ENCODE measurements at places on chromosomes 5 and 9.

GRCh38 chr5:14219800-14220512, 76.8 kb downstream of the TRIO start:
- no peak for DNase-seq

DNA sequence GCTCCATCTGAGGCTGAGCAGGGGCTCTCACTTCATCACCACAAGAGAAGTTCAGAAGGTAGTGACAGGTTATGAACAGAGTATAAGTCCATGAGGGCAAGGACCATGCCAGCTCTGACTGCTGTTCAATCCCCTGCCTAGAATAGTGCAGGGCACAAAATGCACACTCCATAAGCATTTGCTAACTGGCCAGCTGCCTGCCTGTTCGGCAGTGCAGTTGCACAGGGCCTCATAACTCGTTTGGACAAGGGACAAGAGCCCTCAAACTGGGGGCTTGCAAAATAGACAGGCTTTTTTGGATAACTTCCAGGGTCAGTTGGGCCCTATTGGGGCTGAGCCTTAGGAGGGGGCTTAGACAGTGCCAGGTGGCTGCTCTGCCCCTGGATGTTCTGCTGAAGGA, 21.1 kb downstream of the SPARC start:
- DNase-seq: no peak

DNA sequence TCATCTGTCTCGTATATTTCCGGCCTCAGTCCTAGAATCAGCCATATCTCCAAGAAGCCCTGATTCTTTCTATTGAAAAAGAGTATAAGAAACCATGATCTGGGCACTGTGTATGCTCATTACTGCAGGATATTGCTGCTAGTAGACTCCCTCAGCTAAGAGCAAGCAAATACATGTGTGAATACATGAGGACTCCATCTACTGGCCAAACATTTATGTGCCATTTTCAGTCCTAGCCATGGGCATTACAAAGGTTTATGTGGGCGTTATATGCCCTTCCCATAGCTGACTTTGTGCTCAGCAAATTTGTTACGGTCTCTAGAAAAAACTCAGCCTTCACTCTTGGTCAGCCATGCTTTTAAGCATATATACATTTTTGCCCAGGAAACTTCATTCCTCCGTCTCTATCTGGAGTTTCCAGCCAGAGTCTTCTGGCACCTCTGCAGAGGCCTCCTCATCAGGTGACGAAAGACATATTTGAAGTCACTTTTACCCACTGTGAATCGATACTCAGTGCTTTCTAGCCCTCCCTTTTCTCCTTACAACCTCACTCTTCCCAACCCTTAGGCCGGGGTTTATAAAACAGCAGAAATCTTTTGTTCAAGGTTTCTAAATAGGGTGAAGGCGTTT, 1495.6 kb upstream of the CDH6 start:
- DNase-seq: no peak

DNA sequence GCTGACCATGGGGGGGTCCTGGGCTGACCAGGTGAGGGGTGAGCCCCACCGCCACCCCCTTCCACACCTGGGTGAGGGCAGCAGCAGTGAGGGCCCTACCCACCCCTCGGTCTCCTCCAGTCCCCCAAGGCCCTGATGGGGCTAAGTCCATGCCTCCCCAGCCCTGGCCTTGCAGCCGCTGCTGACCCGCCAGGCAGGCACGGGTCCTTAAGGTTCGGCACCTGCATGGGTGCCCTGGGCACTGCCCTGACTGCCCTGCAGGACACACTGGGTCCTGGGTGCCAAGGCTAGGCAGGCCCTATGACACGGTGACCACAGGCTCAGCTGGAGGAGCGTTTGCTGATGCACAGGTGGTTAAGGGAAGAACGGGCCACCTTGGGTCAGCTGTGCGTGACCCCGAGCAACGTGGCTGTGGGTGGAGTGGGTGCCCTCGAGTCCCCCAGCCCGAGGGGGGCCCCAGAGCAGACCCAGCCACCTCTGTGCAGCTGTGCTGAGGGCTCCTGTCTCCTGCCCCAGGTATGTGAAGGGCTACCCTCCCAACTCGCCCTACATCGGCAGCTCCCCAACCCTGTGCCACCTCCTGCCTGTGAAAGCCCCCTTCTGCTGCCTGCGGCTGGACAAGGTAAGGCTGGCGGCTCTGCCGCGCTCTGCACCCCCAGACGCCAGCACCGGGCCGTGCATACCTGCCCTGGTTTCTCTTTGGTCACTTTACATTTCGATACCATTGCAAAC, 73.0 kb downstream of the KCNT1 start:
- no peak for DNase-seq

- DNase-seq: no peak
These were observed 30.7 kb upstream of the VCAN start for GRCh38 chr5:83440826-83441225.

DNA sequence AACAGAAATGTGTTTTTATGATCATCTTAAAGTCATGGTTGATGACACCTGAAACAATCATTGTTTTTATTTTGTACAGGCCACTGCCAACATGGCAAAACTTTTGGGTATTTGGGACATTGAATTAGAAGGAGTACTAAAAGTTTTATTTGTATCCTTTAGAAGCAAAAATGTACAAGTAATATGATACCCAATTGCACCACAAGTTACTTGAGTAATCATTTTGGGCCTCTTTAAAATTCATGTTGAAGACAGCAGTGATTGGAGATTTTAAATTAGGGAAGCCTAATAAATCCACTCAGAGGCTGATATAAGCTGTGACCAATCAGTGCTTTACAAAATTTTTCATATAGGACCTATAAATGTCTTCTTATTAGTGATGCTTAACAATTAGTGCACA, 212.9 kb downstream of the MARCHF11 start:
- DNase-seq: no peak

DNA sequence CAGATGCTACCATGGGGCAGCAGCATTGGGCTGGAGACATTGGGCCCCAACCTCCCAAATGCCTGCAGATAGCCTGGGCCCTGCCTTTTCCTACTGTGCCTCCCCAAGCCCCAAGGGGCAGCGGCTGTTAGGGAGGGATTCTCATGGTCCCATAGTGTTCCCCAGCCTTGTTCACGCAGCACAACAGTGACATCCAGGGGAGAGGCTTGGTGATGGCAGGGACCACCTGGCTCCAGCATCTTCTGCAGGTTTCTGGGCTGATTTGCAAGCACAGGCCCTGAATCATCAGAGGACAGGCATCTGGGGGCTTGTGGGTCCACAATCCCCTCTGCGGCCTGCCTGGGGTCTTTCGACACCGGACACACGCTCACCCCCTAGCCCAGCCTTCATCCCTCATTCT, 354.6 kb downstream of the SLIT3 start:
- DNase-seq: no peak

DNA sequence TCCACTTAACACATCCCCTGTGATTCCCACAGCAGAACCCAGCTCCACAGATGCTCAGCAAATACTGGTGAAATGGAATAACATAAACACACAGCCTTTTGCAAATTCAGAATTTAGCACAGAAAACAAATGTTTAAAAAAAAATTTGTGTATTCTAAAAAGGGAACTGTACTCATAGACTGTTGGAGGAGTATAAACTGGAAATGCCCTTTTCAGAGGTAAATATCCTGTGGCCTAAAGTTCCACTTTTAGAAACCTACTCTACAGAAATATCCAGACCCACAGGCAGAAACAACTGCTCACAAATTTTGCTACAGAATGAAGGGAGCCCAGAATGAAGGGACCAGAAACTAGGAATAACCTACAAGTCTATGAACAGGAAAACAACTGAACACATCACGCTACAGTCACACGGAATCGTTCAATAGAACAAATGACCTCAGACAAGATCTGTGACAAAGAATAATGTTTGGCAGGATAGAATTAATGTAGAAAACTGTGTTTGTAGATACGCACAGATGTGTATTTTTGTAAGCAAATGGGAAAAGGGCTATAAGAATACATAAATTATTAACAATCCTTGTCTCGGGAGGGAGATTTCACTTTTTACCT, 78.5 kb downstream of the SHB start:
- DNase-seq: no peak

DNA sequence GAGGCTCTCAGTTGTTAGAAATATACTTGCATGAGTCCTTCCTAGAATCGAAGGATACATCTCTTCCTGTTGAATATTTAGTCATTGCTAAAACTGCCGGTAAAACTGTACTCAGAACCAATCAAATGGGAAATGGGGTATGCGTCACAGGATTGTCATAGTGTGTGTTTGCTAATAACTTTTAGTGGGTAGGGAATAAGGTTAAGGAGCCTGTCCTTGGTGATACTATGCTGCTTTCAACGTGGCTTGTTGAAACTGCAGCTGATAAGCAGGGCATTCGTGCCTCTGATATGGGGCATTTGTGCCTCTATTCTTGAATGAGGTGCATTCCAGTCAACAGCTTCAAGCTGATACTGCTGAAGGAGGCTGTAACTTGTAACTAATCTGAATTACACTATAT, 26.6 kb downstream of the HABP4 start:
- DNase-seq: no peak

DNA sequence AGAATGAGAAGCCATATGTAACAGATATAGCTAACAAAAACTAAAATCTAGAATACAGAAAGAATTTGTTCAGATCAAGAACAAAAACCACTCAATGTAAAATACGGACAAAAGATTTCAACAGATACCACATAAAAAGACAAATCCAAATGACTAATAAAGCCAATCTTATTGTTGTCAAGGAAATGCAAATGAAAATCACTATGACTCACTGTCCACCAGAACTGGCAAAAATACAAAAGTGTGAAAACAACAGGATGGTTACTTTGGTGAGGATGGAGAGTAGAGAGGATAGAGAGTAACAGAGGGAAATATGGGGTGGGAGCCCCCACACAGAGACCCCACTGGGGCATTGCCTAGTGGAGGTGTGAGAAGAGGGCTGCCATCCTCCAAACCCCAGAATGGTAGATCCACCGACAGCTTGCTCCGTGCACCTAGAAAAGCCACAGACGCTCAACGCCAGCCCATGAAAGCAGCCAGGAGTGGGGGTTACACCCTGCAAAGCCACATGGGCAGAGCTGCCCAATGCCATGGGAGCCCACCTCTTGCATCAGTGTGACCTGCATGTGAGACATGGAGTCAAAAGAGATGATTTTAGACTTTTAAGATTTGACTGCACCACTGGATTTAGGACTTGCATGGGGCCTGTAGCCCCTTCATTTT, 15.2 kb upstream of the RHOBTB3 start:
- peak; percentile 37 for DNase-seq

- DNase-seq: no peak
These were observed 315.1 kb upstream of the CLINT1 start for GRCh38 chr5:158174026-158174425.

- no peak for DNase-seq
These were observed 55.0 kb upstream of the APC start for GRCh38 chr5:112682621-112683061.

DNA sequence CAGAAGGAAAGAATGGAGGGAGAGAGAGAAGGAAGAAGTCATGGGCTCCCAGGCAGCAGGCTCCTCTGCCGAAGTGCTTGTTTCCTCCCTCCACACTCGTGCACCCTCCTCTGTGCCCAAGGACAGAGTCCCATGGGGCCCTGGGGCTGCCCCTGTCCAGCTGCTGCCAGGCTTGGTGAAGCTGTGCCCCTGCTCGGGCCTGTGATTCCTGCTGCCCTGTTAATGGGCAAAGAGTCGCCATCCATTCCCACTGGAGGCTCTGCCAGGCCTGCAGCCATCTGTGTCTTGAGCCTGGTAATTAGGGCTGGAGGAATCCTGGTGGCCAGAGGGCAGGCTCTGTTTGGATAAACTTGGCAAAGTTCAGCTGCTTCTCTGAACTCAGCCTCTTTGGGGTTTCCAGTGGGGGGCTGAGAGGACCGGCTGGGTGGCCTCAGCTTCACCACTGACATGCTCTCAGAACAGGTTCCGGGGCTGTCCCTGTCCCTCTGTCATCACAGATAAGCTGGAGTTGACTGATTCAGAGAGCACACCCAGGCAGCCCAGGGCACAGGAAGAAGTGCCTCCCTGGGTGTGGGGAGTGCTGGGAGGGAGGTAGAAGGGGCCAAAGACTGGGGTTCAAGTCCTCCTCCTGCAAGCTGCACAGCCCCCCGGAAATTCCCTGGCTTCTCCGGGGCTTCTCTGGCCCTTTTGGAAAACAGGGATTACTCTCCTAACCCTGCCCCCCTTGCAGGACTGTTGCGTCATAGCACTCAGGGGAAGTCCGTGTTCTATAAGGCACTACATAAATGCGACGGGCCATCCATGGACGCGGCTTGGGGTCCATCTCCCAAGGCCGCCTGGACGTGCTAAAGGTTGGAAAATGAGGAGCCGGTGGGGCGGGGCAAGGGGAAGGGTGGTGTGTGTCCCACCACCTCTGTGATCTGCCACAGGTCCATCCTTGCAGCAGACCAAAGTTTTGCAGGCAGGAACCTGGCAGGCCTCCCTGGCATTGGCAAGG, 154.8 kb downstream of the PAX5 start:
- peak; percentile 89 for DNase-seq

DNA sequence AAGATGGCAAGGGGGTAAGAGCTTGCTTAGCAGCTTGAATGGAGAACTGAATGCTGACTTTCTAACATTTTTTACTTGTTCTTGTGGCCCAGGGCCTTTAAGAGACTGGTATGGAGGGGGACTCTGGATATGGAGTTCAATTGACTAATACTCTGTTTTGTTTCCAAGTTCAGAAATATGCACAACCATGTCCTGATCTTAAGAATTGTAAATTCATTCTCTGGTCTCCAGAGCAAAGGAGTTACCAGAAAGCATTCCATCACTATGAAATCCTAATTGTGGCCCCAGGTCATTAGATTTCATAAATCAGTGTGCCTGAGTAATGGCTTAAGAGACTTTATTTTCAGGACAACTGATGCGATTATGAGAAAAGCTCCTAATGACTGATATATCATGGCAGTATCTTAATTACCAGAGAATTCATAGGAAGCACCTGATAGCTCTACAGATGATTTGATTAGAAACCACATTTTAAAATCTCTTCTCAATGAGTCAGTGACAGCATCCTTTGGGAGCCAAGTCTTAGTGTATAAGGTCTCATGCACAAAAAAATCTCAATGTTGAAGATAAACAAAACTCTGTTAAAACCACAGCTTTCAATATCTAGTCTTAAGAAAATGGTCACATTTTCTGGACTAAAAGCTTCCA, 613.6 kb upstream of the KLF4 start:
- DNase-seq: no peak

GRCh38 chr9:89489548-89490530, 8.1 kb downstream of the SEMA4D start:
- peak; percentile 64 for DNase-seq

DNA sequence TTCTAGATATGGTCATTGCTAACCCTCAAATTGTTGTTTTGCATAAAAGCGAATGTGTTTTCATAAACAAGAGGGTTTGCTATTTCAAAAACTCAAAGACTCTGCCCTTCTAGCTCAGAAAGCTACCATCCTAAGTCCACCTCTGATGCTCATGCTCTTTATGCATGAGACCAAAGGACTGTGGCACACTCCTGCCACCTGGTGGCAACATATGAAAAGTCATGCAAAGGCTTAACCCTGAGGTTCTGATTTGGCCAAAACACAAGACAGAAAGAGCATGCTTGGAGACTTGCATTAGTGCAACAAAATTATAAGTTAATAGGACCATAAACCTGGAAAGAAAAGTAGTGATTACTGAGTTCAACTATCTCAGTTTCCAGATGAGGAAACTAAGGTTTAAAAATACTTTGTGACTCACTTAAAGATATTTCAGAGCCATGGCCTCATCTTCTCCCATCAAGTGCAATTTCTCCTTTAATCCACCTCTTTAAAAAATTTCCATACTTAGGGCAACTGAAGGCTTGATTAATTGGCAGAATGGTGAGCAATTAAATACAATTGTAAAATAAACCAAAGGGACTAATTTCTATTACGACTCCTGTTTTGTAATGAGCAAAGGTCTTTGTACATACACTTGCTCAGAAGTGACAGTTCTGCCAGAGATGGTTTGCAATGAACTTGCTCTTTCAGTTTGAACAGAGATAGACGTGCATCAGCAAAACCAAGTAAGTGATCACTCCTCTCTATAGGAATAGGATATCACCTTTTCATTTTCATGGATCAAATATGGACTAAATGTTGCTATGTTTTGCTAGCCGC, 110.7 kb upstream of the RAD23B start:
- DNase-seq: peak; percentile 51

All from GM13977 (cell line).